ENCODE measurements at places on chromosomes 4 and X.

GRCh38 chr4:1959104-1959384, 49.7 kb downstream of the NELFA start:
- no peaks in the 10 kb centered on the region for H3K4me1 ChIP-seq
- H3K4me3 ChIP-seq, result no peak overlapping the region

- peak; percentile 78 for DNase-seq
- no peak overlapping the region for H3K4me3 ChIP-seq
- H3K27ac ChIP-seq, result peak overlapping the region; percentile 91
- no peaks in the 10 kb centered on the region for H3K36me3 ChIP-seq
Measured at GRCh38 chr4:177005674-177006230, 213.0 kb upstream of the VEGFC start.

DNA sequence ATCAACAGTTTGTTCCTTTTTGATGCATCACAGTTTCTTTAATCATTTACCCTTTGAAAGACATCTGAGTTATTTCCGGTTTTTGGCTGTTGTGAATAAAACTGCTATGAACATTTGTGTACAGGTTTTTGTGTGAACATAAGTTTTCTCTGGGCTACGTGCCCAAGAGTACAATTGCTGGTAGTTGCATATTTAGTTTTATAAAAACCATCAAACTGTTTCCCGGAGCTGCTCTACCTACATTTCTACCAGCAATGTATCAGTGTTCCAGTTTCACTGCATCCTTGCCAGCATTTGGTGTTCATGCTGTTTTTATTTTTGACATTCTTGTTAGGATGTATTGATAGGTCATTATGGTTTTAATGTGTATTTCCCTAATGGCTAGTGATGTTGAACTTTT, 17.3 kb downstream of the KDM6A start:
- H3K4me3 ChIP-seq, result no peak overlapping the region
- peaks cover 5% of the 10 kb centered on the region for H3K36me3 ChIP-seq
- H3K27ac ChIP-seq, result no peak overlapping the region
- peaks cover 6% of the 10 kb centered on the region for H3K4me1 ChIP-seq

DNA sequence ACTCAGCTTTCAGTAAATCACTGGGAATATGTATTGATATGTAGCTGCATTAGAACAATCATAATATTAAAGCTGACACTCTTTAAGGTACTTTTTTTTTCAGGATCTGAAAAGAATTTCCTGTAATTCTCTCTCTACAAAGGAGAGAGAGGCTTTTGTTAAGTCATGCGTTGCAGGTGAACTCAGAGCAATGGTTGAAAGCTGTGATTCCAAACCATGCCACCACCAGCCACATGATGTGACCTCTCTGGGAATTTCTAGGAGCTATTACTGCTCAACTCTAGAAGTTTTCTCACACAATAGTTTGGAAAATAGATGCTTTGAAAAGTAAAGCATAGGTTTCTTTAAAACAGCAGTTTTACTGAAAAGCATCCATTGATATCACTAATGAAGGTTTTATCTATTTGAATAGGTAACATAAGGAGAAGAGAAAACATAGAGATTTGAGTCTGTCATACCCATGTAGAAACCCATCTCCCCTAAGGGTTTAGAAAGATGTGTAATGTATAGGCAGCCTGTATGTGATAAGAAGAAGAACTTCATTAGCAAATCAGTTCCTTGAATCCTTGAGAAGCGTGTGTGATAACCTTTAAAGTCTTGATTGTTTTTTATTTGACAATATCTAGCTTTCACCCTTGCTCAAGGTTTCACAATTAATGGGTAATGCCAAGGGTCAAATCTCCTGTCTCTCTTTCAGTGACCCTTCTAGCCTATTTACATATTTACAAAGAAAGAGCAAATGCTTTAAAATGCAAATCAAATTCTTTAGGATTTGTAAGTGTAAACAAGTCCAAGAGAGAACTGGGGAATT, 161.0 kb upstream of the ANKRD50 start:
- no peak overlapping the region for H3K27ac ChIP-seq
- DNase-seq, result no peak
- H3K4me3 ChIP-seq, result no peak overlapping the region
- H3K36me3 ChIP-seq, result no peaks in the 10 kb centered on the region
- H3K4me1 ChIP-seq, result no peaks in the 10 kb centered on the region
- no peaks in the 10 kb centered on the region for H3K27me3 ChIP-seq

- H3K27me3 ChIP-seq, result no peaks in the 10 kb centered on the region
- no peak overlapping the region for H3K4me3 ChIP-seq
- H3K36me3 ChIP-seq, result no peaks in the 10 kb centered on the region
- H3K4me1 ChIP-seq, result peaks cover 7% of the 10 kb centered on the region
Measured at GRCh38 chrX:120769576-120770341, 105.9 kb downstream of the CT47B1 start.

DNA sequence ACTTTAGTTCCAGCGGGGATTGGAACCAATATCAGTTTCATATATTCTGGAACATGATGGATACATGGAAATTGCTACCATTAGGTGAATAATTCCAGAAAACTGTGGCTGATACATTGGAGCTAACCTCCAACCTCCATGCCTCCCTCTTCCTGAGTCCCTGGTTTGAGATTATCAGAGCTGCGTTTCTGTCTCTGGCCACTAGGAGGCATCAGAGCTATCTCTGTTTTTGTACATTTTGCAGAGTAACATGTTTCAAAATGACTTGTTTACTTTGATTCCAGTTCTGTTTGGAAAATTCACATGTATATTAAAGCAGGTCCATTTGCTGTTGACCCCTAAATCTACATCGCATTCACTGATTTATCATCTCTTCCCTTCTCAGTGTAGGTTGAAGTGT, 2.4 kb upstream of the RAB40AL start:
- DNase-seq, result peak; percentile 53
- H3K4me1 ChIP-seq, result no peaks in the 10 kb centered on the region
- no peaks in the 10 kb centered on the region for H3K36me3 ChIP-seq
- peaks cover 32% of the 10 kb centered on the region for H3K27me3 ChIP-seq

DNA sequence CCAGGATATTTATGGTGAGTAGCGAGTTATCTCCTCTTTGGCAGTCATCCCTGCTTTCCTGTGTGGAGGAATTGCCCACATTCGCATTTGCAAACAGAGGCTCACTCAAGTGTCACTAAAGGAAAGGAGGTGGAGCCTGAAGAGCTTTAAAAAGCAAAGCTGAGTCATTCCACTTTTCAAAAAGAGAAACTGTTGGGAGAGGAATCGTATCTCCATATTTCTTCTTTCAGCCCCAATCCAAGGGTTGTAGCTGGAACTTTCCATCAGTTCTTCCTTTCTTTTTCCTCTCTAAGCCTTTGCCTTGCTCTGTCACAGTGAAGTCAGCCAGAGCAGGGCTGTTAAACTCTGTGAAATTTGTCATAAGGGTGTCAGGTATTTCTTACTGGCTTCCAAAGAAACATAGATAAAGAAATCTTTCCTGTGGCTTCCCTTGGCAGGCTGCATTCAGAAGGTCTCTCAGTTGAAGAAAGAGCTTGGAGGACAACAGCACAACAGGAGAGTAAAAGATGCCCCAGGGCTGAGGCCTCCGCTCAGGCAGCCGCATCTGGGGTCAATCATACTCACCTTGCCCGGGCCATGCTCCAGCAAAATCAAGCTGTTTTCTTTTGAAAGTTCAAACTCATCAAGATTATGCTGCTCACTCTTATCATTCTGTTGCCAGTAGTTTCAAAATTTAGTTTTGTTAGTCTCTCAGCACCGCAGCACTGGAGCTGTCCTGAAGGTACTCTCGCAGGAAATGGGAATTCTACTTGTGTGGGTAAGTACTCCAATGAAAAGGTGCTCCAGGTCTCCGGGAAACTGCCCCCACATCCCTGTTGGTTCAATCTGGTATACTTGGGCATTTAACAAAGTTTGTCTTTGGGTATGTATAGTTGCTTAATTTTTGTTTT, at the start of gene EGF:
TSS of gene EGF (plus strand) at position 178 of the 890 bp plus-strand sequence. CDS start at position 631, 453 bp downstream.
- no peaks in the 10 kb centered on the region for H3K36me3 ChIP-seq
- peaks cover 11% of the 10 kb centered on the region for H3K4me1 ChIP-seq
- H3K4me3 ChIP-seq, result no peak within 1 kb of the TSS

DNA sequence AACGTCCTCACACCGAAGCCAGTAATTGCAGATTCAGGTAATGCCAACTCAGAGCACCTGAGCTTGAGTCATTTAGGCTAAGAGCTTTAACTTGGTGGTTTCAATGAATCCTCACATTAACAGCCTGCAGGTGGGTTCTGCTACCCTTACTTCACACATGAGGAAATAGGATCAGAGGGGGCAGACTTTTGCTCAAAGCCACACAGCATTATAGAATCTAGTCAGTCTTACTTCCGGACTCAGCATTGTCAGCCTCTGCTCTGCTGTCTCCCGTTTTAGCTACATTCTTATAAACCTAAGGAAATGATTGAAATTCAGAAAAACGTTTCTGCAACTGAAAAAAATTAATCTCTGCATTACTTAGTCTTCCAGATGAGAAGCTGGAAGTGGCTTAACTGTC, 6.0 kb downstream of the C4orf50 start:
- H3K27ac ChIP-seq, result no peak overlapping the region
- H3K36me3 ChIP-seq, result no peaks in the 10 kb centered on the region
- no peak for DNase-seq
- H3K4me3 ChIP-seq, result no peak overlapping the region
- no peaks in the 10 kb centered on the region for H3K4me1 ChIP-seq
- no peaks in the 10 kb centered on the region for H3K27me3 ChIP-seq
